EL (cell line): ENCODE measurements at places on chromosomes 7 and 10.

GRCh38 chr7:143406002-143406357 lies 2.7 kb downstream of the EPHA1 start:
- no peak for DNase-seq

- DNase-seq: no peak
Measured at GRCh38 chr10:22053048-22053447, 49.5 kb upstream of the DNAJC1 start.

DNA sequence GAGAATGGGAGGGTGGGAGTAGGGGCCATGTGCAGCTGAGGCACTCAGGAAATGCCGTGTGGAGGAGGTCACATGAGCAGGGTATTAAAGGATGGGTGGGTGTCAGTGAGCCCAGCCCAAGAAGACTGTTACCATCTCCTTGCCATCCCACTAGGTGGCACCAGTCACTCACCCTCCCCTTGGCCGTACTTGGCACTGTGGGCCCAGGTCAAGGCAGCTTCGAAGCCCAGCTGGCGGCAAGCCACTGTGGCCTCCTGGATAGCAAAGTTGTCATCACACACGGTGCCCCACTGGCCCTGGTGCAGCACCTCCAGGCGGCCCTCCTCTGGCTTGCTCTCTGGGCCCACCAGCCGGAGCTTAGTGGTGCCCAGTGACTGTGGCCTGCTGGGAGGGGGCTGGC lies 5.4 kb downstream of the LOXL4 start:
- DNase-seq: peak; percentile 58

GRCh38 chr10:88088441-88089340 lies 225.3 kb downstream of the PTEN start:
- DNase-seq: no peak

DNA sequence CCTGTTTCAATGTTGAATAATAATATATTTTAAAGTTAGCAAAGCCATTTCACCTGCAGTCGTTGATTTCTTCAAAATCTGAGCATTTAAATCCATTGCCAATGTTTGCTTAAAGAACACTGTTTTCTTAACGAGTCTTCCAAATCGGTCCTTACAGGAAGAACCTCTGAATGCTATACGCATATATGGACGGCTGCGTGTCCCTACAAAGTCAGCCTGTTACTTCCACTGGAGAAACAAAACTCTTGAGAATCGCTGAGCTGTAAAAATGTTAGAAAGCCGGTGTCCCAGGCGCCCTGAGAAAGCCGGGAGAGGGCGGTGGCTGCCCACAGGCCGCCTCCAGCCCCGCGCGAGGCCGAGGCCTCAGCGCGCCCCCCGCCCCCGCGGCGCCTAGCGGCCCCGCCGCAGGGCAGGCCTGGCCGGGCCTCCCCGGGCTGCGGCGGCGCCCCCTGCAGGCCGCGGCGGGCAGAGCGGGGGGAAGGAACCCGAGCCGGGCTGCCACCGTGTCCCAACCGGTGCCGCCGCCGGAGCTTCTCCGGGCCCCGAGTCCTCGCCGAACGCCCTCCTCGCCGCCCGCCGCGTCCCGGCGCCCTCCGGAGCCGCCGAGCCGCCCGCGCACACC lies at the start of gene FHIP2A:
FHIP2A (plus strand) TSS at position 488 of the 622 bp plus-strand sequence. CDS start 299 bp downstream, outside the sequence.
- peak; percentile 83 for DNase-seq

GRCh38 chr7:142862351-142862750 lies 7.5 kb downstream of the EPHB6 start:
- no peak for DNase-seq

DNA sequence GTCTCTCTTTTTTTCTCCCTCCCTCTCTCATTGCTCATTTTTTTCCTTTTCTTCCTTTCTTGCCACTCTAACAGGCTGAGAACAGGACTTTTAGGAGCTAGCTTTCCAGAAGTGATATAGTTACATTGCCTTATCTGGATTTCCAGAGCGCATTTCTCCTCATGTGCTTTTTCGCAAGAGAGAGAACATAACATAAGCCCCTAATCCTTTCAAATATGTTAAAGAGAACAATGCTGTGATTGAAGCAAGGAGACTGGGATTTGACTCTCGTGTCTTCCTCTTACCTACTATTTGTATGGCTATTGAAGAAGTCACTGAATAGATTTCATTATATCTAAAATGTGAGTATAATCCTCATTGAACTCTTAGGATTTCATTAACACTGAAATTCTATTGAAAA lies 101.2 kb upstream of the PRPS1L1 start:
- no peak for DNase-seq

DNA sequence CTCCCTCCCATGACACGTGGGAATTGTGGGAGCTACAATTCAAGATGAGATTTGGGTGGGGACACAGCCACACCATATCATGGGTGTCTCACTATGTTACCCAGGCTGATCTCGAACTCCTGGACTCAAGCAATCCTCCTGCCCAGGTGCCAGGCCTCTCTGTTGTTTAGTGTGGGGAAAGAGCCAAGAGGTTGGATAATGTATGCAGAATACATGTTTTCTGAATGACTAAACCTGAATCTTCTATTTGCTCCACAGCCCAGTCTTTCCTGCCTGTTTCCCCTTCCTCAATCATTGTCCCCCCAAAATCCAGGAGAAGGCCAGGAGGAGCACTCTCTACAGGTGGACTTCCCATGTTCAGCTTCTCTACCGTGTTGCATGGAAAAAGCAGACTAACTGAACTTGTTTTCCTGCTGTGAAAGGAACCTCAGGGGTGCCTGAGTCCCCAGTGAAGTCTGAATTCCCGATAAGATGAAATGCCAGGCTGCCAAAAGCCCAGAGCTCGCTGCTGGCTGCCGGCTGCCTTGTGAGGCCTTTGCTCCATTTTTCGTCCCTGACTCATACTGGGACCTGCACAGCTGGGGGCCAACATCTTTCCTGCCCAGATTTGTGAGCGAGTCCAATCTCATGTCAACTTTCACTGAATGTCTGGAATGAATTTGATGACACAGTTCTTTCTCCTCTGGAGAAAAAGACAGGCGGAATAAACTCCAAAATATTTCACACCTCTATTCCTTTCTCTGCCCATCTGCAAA lies 588.0 kb downstream of the CALN1 start:
- DNase-seq: no peak

DNA sequence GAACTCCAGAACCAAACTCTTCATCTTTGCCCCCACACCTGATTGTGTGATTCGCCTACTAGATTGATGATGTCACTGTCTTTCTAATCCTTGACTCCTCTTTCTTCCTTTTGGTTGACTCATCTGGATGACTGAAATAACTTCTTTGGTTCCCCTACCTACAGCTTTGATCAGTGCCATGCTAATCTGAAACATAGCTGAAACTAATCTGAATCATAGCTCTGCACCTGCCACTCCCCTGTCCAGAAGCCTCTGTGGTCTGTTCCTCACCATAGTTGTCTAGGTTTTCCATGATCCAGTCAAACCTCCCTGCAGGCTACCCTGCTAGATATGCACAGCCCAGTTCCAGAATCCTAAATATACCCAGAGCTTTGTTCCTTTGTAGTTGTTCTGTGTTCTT lies 51.9 kb downstream of the ZNF365 start:
- peak; percentile 44 for DNase-seq

DNA sequence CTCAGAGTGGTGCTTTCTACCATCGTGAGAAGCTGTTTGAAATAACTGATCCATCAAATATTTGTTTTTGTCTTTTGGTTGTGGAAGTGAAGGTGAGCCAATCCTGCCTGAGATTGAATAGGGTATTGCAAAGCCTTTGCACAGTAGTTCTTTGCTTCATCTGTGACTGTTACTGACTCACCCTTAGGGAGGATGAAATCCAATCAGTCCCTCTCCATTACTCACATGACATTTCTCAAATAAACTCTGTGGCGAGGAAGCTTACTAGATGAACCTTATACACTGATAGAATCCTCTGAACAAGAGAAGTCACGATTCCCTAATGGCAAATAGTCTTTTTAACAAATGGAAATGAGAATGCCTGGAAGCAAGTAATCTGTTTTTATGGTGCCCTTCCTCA lies 31.9 kb downstream of the HEPACAM2 start:
- peak; percentile 15 for DNase-seq

GRCh38 chr10:93063977-93064660 lies 3.5 kb downstream of the CYP26C1 start:
- no peak for DNase-seq

DNA sequence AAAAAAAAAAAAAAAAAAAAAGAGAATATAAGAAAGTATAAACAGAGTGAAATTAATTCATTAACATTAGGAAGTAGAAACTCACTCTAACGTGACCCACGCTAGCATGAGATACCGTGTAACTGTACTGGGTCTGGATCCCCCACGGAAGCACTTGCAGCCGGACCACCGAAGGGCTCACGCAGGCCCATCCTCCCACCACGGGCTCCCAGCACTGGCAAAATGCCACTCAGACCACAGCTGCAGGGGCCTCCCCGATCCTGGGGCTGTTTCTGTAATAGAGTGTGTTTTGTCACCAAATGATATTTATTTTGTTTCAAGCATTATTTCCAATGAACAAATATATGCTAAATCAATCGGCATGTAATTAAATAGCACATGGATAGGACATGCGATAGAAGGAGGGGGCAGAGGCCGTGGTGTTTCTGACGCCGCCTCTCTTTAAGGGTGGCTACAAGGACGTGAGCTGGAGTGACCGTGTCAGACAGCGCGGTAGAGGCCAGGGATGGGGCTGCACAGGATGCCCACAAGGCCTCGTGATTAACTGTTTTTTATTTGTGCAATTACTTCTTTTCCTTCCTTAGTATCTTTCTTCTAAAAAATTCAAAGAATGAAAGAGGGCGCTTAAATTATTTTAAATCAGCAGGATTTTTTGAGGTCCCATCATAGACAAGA lies 568.5 kb downstream of the PTPRN2 start:
- DNase-seq: no peak

- no peak for DNase-seq
Measured at GRCh38 chr7:95263785-95264362, 60.5 kb downstream of the PON1 start.

- DNase-seq: no peak
Measured at GRCh38 chr7:20270867-20271266, 53.7 kb upstream of the MACC1 start.

DNA sequence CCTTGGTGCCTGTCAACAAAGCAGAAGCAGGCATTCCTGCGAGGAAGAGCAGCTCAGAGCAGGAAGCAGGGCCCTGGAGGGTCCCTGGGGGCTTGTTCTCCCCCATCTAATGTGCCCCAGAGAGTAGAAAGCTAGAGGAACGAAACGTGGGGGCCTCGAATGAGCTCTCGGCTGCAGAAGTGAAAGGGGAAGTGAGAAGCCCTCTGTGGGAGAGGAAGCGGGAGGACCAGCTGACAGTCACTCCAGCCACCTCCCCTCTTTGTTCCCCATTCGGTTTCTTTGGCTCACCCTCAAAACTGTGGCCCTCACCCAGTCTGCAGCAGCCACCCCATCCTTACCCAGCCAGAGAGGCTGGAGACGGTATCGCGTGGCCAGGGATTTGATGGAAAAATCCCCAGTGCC lies 25.0 kb downstream of the C10orf105 start:
- DNase-seq: no peak
